ENCODE measurements at places on chromosomes 6 and 20.
A peak's percentile ranks its signal among the peaks of the same experiment; 100 is the strongest.

GRCh38 chr6:56766806-56767178 lies 124.1 kb upstream of the DST start:
- DNase-seq, result no peak

- DNase-seq, result no peak
Observed at GRCh38 chr20:49029203-49029602, 16.9 kb upstream of the CSE1L start.

DNA sequence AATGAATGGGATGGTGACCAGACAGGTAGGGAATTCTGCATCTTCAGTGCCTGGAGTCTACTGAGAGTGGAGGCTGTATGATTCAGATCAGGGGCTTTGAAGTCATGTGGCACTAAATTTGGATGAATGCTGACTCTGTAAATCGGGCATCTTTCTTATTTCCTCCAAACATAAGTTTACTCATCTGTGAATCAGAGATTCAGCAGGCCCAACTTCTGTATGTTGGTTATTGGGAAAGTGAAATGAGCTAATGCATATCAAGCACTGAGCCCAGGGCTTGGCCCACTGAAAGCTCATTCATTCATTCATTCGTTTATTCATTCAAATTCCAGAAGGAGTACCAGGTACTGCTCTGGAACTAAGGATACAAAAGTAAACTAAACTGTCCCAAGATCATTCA lies 192.3 kb upstream of the RIN2 start:
- no peak for DNase-seq

DNA sequence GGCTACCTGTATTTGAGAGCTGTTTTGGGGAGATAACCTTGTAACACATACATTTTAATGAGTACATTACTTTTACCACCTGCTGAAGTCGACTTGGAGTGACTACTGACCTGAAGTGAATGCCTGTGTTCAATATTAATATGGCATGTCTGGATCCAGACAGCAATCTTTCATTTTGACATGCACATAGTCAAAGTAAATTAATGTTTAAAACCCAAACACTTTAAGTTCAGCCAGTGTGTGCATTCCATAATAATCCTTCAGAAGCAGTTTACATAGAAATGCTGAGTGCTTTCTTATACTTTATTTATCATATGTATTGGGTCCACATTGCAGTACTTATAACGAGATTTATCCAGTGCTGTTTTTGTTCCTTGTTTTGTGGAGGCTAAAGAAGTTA lies 38.0 kb downstream of the CDKAL1 start:
- DNase-seq, result no peak

- no peak for DNase-seq
Observed at GRCh38 chr20:34023937-34024722, 30.4 kb downstream of the RALY start.

DNA sequence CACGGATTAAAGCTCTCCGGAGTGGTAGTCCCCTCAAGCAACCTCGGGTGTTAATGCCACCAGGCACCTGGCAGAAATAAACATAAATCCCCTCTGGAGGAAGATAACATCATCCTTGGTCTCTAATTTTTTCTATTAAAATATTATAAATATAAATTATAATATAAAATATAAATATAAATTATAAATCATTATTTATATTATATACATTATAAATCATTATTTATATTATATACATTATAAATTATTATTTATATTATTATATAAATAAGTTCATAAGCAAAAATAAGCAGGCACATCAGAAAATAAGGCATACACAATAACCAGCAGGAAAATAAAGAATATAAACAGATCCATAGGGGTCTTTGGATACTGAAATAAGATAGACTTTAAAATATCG lies 39.2 kb downstream of the GABRR2 start:
- no peak for DNase-seq

DNA sequence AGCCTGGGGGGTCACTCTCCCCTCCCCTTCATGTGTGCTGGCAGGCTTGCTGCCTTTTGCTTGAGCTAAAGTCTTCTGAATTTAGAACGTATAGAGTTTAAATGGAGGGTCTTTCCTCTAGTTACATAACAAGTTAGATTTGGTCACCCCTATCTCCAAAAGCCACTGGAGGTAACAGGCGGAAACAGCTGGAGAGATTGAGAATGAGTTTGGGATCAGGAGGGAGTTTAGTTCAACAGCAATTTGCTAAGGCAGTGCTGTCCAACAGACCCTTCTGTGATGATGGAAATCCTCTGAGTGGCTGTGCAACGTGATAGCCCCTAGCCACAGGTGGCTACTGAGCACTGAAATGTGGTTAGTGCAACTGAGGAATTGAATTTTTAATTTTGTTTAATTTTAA lies 132.8 kb downstream of the EYA2 start:
- DNase-seq, result no peak

GRCh38 chr6:130863415-130864230 lies 36.4 kb downstream of the SMLR1 start:
- no peak for DNase-seq

- DNase-seq, result no peak
Observed at GRCh38 chr20:50392138-50392866, 117.9 kb upstream of the PTPN1 start.

GRCh38 chr6:108127826-108128225 lies 38.0 kb upstream of the NR2E1 start:
- DNase-seq, result no peak

GRCh38 chr6:142694054-142694453 lies 250.9 kb downstream of the HIVEP2 start:
- DNase-seq, result no peak

GRCh38 chr6:12842114-12842513 lies 125.5 kb downstream of the PHACTR1 start:
- no peak for DNase-seq

DNA sequence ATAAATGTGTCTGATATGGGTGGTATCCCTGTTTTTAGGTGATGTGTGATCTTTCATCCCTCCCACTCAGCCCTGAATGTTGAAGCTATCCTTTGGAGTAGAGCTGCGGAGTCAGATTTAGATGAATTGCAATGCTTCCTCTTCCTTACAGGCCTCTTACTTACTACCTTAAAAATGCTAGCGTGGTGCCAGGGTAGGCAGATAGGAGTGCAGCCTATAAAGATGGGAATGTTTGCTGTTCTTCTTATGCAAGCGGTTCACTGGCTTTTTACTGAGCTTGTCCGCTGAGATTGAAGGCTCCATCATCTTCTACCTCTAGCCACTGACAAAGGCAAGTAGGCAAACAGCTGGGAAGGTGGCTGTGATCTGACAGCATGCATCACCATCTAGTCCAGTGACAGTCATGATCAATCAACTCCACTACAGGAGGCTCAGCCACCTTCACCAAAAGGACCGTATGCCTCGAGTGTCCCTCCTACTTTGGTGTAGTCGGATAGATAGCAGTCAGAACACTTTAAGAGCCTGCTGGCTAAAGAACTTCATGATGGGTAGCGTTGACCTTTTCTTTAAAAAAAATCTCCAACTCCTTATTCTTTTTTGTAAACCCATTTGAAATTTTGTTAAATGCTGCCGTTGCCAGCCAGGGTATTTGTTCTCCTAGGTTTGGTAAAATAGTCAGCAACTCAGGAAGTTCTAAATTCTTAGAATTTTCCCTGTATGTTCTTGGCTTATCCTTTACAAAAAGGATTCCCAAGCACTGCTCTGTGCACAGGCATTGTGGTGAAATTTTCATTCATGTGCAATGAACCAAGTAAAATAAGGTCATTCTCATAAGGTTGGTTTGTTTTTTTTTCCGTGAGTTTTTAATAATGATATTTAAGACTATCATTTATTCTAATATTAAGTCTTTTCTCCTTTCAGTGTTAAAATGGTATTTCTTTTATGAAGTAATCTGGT lies 169.6 kb downstream of the MTHFD1L start:
- DNase-seq, result no peak

GRCh38 chr6:144922120-144922722 lies 637.1 kb downstream of the UTRN start:
- no peak for DNase-seq

GRCh38 chr6:19210849-19211590 lies 626.1 kb upstream of the ID4 start:
- DNase-seq, result no peak

GRCh38 chr6:124979294-124979678 lies 17.0 kb downstream of the RNF217 start:
- DNase-seq, result no peak

- no peak for DNase-seq
Observed at GRCh38 chr6:139777202-139777970, 402.9 kb upstream of the CITED2 start.

- no peak for DNase-seq
Observed at GRCh38 chr6:64224819-64225218, 589.2 kb downstream of the PHF3 start.

- no peak for DNase-seq
Observed at GRCh38 chr6:37906121-37906520, 86.6 kb downstream of the ZFAND3 start.

GRCh38 chr6:53635322-53635721 lies 30.2 kb downstream of the KLHL31 start:
- no peak for DNase-seq

GRCh38 chr6:165617528-165617927 lies 45.5 kb downstream of the PDE10A start:
- DNase-seq, result no peak

DNA sequence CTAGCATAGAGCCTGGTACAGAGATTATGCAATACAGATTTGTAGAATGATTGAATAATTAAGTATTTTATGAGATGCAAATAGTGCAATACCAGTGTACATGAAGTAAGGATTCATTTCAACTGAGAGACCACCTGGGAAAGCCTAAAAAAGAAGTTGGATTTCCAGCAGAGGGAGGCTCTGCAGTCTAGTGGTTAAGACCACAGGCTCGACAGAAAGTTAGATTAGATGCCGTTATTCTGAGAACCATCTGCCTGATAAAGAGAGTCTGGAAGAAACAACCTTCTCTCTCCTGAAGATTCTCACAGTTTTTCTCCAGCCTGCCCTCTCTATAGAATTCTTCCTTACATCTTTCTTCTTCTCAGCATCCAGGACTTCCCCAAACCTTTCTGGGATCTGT lies 13.6 kb upstream of the TNFRSF21 start:
- DNase-seq, result no peak

GRCh38 chr20:61861054-61861841 lies 204.4 kb downstream of the TAF4 start:
- no peak for DNase-seq

DNA sequence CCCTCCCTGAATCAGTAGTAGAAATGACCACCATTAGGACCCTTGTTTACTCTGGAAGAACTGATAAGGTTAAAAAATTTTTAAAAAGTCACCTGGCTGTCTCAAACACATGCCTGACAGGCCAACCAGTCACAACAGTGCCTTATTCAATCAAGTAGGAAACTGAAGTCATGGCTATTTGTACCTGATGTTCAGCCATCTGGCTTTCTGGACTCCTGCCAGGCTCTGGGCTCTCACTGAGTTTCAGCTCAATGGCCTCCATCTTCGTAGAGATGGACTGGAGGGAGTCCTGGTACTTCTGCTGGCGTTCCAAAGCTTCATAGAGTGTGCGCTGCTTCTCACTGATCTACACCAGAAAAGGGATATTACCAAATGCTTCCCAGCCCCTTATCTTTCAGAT lies 343.8 kb downstream of the SYNE1 start:
- DNase-seq, result no peak

- no peak for DNase-seq
Observed at GRCh38 chr20:48405909-48406308, 421.9 kb downstream of the PREX1 start.

GRCh38 chr6:117538615-117539014 lies 56.1 kb downstream of the DCBLD1 start:
- no peak for DNase-seq

- DNase-seq, result peak; percentile 3
Observed at GRCh38 chr20:53750827-53751619, 157.4 kb upstream of the ZNF217 start.

DNA sequence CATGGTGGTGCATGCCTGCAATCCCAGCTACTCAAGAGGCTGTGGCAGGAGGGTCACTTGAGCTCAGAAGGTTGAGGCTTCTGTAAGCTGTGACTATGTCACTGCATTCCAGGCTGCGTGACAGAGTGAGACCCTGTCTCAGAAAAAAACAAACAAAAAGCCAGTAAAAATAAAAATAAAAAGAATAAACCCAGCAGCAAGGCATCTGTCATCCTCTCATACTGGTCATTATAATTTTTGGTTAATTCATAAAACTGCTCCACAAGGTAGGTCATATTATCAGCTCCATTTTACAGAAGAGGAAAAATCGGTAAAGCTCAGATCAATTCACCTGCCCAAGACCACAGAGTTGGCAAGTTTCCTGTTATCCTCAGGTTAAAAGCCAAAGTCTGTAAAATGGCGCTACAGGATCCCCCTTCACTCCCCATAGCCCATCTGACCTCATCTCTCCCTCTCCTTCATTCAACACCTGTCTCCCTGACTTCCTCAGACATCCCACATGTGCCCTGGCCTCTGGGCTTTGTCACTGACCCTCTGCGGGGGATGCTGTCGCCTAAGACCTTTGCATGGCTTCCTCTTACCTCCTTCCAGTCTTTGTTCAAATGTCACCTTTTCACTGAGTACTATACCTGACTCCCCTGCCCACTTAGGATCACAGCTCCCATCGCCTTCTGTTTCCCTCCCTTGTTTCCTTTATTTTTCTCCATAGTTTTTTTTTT lies 213.2 kb upstream of the ZNF217 start:
- DNase-seq, result no peak

- DNase-seq, result no peak
Observed at GRCh38 chr6:48628316-48628715, 517.3 kb upstream of the PTCHD4 start.

- no peak for DNase-seq
Observed at GRCh38 chr6:166692723-166693302, 65.8 kb upstream of the RPS6KA2 start.

- peak; percentile 49 for DNase-seq
Observed at GRCh38 chr20:25859649-25860530, 163.2 kb upstream of the ZNF337 start.

DNA sequence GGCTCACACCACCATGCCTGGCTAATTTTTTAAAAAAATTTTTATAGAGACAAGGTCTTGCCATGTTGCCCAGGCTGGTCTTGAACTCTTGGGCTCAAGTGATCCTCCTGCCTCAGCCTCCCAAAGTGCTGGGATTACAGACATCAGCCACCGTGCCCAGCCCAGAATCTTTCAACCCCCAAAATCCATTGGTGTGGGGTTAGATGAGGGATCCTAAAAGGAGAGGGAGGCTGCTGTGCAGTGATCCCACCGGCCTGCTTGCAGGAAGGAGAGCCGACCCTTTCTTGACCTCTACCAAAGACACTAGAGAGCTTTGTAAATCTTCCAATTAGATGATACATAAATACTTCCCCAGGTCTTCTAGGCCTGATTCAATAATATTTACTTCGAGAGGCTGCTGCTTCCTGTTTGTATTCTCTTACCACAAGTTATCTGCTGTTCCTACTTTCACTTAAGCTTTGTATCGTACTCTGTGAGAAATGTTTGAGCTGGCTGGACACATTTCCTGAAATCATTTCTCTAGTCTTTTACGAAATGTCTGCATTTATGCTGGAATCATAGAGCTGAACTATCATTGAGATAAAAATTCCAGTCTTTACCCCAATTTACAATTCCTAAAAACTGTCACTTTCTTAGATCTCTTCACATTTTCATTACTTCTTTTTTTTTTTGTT lies 49.3 kb upstream of the IER3 start:
- no peak for DNase-seq

DNA sequence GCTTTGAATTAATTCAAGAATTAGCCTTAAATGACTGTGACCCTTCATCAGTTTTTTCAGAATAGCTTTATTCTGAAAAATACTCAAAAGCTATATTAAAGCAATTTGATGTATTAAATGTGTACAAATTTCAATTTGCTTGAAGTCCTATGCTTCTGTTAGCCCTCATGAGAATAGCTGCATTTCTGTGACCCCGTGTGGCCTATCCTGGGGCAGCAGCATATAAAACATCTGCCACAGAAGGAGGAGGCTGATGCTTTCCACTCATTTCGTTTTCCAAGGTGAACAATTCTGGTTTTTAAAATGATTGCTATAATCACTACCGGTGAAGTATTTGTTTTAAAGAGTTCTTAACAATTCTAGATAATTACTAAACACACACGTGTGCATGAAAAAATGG lies 360.3 kb downstream of the BTBD9 start:
- no peak for DNase-seq
